Endothelial cell of umbilical vein (primary cell): ENCODE measurements at places on chromosomes 5 and 9.

GRCh38 chr9:114685951-114686350 is 4.0 kb upstream of the TEX48 start:
- H3K27me3 ChIP-seq, result no peaks in the 10 kb centered on the region
- peaks cover 6% of the 10 kb centered on the region for H3K4me1 ChIP-seq
- H3K36me3 ChIP-seq, result no peaks in the 10 kb centered on the region
- no peak for DNase-seq
- no peak overlapping the region for H3K4me3 ChIP-seq
- H3K27ac ChIP-seq, result no peak overlapping the region

- peaks cover 12% of the 10 kb centered on the region for H3K4me1 ChIP-seq
- DNase-seq, result no peak
- no peak overlapping the region for H3K4me3 ChIP-seq
- H3K36me3 ChIP-seq, result no peaks in the 10 kb centered on the region
- H3K27ac ChIP-seq, result no peak overlapping the region
These were observed 446.6 kb downstream of the ARHGEF28 start for GRCh38 chr5:74072646-74073045.

GRCh38 chr5:63055421-63055820 is 476.8 kb downstream of the LRRC70 start:
- H3K27ac ChIP-seq, result no peak overlapping the region
- no peaks in the 10 kb centered on the region for H3K36me3 ChIP-seq
- H3K27me3 ChIP-seq, result no peaks in the 10 kb centered on the region
- H3K4me1 ChIP-seq, result no peaks in the 10 kb centered on the region
- no peak for DNase-seq
- H3K4me3 ChIP-seq, result no peak overlapping the region

GRCh38 chr5:97098922-97099321 is 43.5 kb downstream of the LIX1 start:
- H3K4me1 ChIP-seq, result no peaks in the 10 kb centered on the region
- peaks cover 7% of the 10 kb centered on the region for H3K27me3 ChIP-seq
- no peak overlapping the region for H3K27ac ChIP-seq

DNA sequence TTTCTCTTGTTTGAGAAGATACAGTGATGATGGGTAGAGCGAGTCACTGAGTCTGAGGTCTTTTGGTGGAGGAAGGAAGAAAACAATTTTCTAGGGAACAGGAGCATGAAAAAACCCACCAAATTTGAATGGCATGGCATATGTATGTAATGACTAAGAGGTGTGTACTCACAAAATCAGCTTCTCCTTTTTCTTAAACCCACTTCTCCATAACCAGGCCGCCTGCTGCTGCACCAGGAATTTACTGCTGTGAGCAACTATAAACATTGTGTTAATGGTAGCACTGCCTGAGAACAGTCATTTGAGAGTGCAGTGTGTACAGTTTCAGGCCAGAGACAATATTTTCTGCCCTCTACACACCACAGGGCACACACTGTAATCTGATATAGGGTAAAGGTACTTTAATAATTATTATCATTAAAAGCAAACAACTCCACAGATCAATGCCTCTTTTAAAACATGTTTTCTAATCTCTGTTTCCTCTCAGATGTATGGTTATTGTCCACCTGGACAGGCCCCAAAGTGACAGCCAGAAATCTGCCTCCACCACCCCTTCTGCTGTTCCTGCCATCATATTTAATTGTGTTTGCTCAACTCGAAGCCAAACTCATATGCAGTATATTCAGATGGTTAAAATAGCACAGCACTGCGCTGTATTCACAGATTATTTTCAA is 241.6 kb downstream of the KIAA0825 start:
- H3K4me1 ChIP-seq, result no peaks in the 10 kb centered on the region
- H3K27ac ChIP-seq, result no peak overlapping the region
- DNase-seq, result no peak
- no peaks in the 10 kb centered on the region for H3K36me3 ChIP-seq

- no peaks in the 10 kb centered on the region for H3K36me3 ChIP-seq
- peak overlapping the region; percentile 33 for H3K4me3 ChIP-seq
- H3K4me1 ChIP-seq, result peaks cover 8% of the 10 kb centered on the region
- H3K27ac ChIP-seq, result peak overlapping the region; percentile 44
These were observed 40.9 kb upstream of the FABP6 start for GRCh38 chr5:160188141-160189015.

DNA sequence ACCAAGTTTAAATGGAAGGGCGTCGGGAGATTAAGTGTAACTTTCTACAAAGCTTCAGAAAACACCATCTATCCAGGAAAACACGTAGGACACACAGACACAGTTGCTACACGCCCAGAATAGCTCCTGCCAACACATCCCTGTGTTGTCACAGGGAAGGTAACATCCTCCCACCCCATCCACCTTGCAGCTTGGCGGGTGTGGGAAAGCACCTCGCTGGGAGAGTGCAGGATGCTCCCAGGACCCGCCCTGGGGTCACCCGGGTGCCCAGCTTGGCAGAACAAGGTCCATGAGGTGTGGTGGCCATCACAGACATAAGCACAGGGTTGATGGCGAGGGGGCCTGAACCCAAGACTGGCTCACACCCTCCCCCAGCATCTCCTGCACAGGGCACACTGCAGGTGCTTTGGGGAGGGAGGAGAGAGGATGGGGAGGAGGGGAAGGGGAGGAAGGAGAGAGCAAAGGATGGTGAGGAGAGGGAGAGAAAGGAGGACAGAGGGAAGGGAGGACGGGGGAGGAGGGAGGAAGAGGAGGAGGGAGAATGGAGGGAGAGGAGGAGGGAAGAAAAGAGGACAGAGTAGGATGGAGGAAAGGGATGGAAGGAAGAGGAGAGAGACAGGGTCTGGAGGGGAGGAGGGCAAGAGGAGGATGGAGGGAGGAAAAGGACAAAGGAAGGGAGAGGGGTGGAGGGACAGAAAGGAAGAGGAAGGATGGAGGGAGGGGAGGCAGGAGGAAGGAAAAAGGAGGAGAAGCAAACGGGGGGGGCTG is 37.2 kb downstream of the GOLM1 start:
- DNase-seq, result no peak
- no peak overlapping the region for H3K4me3 ChIP-seq
- no peaks in the 10 kb centered on the region for H3K4me1 ChIP-seq
- no peaks in the 10 kb centered on the region for H3K27me3 ChIP-seq

DNA sequence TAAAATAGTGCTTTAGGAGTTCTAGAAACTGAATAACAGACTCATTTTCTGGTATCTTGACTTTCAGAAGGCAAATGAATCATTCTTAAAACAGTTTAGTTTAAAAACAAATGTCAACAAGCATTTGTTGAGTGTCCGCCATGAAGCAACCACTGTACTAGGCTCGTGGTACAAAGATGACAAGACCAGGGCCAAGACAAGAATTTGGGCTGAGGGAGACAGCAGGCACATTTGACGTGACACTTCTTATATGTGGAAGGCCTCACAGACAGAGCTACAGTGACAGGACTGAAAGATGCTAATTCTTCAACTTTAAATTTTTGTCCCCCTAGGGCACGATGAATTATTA is 14.4 kb upstream of the ZNF131 start:
- no peaks in the 10 kb centered on the region for H3K36me3 ChIP-seq
- H3K27ac ChIP-seq, result no peak overlapping the region
- DNase-seq, result no peak
- no peak overlapping the region for H3K4me3 ChIP-seq

- no peak for DNase-seq
- H3K27ac ChIP-seq, result no peak overlapping the region
- no peaks in the 10 kb centered on the region for H3K36me3 ChIP-seq
- H3K4me3 ChIP-seq, result no peak overlapping the region
- no peaks in the 10 kb centered on the region for H3K27me3 ChIP-seq
These were observed 19.1 kb upstream of the ZFAND5 start for GRCh38 chr9:72383978-72384709.

- no peaks in the 10 kb centered on the region for H3K36me3 ChIP-seq
- no peak overlapping the region for H3K27ac ChIP-seq
- peaks cover 10% of the 10 kb centered on the region for H3K4me1 ChIP-seq
- no peak overlapping the region for H3K4me3 ChIP-seq
- no peaks in the 10 kb centered on the region for H3K27me3 ChIP-seq
- DNase-seq, result no peak
These were observed 12.8 kb downstream of the FAM81B start for GRCh38 chr5:95403996-95404395.

DNA sequence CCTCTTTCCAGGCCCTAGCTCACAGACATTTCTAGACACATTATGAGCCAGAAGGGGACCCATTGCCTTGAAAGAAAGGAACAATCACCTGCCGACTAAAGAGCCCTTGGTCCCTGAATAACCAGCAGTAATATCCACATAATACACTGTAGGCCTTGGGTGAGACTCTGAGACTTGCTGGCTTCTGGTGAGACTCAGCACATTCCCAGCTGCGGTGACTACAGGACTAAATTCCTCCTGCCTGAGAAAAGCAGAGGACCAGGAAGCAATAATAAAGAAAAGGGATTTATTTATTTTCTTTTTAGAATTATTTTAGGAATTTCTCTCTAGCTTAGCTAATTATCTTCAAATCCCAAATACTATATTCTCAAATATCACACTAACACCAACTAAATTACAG is 87.8 kb upstream of the RGS7BP start:
- no peak for DNase-seq
- H3K36me3 ChIP-seq, result no peaks in the 10 kb centered on the region
- no peaks in the 10 kb centered on the region for H3K4me1 ChIP-seq
- H3K27ac ChIP-seq, result no peak overlapping the region
- no peak overlapping the region for H3K4me3 ChIP-seq

DNA sequence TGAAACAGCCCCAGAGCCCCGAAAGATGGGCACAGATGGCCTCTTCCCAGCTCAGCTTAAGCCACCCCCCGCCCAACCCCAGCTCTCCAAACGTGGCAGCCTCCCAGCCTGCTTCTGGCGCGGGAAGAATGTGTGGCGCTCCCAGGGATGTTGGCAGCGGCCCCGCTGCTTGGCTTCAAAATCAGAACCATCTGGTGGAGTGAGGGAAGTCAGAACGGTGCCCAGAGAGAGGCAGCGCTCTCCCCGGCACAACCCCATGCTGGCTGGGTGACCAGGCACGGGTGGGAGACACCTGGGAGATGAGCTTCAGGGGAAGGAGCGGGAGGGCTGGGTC is 72.7 kb upstream of the ORM1 start:
- H3K27me3 ChIP-seq, result no peaks in the 10 kb centered on the region
- no peaks in the 10 kb centered on the region for H3K4me1 ChIP-seq
- no peak for DNase-seq
- no peak overlapping the region for H3K4me3 ChIP-seq

DNA sequence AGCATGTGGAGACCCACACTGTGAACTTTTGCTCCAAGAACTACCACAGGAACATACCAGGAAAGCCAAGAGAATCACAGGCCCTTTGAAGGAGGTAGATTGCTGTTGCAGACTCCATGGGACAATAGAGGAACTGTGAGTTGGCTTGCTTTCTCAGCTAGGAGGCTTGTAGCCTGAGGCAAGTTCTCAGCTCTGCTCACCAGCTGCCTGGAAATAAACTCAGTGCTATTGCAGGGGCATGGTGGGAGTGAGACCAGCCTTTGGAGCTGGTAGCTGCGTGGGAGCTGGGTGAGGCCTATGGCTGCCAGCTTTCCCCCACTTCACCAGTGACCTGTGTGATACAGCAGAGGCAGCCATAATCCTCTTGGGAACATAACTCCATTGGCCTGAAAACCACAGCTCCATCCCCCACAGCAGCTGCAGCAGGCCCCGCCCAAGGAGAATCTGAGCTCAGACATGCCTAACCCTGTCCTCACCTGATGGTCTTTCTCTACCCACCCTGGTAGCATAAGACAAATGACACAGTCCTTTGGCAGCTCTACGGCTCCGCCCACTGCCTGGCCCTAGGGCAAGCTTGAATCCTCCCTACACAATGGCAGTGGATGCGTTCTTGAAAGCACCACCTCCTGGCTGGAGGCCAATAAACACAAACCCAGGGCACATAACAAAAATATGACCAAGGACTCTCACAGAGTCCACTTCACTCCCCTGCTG is 389.5 kb downstream of the KIF4B start:
- DNase-seq, result no peak
- H3K4me1 ChIP-seq, result no peaks in the 10 kb centered on the region
- no peak overlapping the region for H3K27ac ChIP-seq
- no peaks in the 10 kb centered on the region for H3K36me3 ChIP-seq

GRCh38 chr5:125411744-125412560 is 665.5 kb upstream of the ZNF608 start:
- H3K27ac ChIP-seq, result peak overlapping the region; percentile 99
- H3K36me3 ChIP-seq, result no peaks in the 10 kb centered on the region
- peaks cover 54% of the 10 kb centered on the region for H3K4me1 ChIP-seq
- no peaks in the 10 kb centered on the region for H3K27me3 ChIP-seq
- peak; percentile 64 for DNase-seq

- no peaks in the 10 kb centered on the region for H3K27me3 ChIP-seq
- no peak overlapping the region for H3K27ac ChIP-seq
- H3K4me1 ChIP-seq, result no peaks in the 10 kb centered on the region
- H3K4me3 ChIP-seq, result no peak overlapping the region
- no peak for DNase-seq
These were observed 63.2 kb downstream of the SERINC5 start for GRCh38 chr5:80192507-80193241.

- H3K4me1 ChIP-seq, result peaks cover 24% of the 10 kb centered on the region
- H3K27me3 ChIP-seq, result no peaks in the 10 kb centered on the region
- DNase-seq, result no peak
- H3K27ac ChIP-seq, result no peak overlapping the region
- no peaks in the 10 kb centered on the region for H3K36me3 ChIP-seq
These were observed 47.1 kb downstream of the ANKH start for GRCh38 chr5:14824499-14824898.

- no peak overlapping the region for H3K4me3 ChIP-seq
- no peaks in the 10 kb centered on the region for H3K36me3 ChIP-seq
- no peaks in the 10 kb centered on the region for H3K4me1 ChIP-seq
- no peaks in the 10 kb centered on the region for H3K27me3 ChIP-seq
- DNase-seq, result no peak
These were observed 20.3 kb downstream of the NCS1 start for GRCh38 chr9:130192382-130192999.

GRCh38 chr5:160271396-160271795 is 41.0 kb downstream of the CCNJL start:
- peak; percentile 51 for DNase-seq
- no peak overlapping the region for H3K4me3 ChIP-seq
- no peaks in the 10 kb centered on the region for H3K27me3 ChIP-seq
- H3K4me1 ChIP-seq, result peaks cover 49% of the 10 kb centered on the region
- H3K27ac ChIP-seq, result peak overlapping the region; percentile 19

- H3K4me3 ChIP-seq, result no peak overlapping the region
- no peak for DNase-seq
- H3K27ac ChIP-seq, result no peak overlapping the region
- no peaks in the 10 kb centered on the region for H3K36me3 ChIP-seq
- peaks cover 3% of the 10 kb centered on the region for H3K4me1 ChIP-seq
These were observed 171.4 kb downstream of the TLE1 start for GRCh38 chr9:81517954-81518353.

- no peaks in the 10 kb centered on the region for H3K4me1 ChIP-seq
- H3K27ac ChIP-seq, result no peak overlapping the region
- H3K4me3 ChIP-seq, result no peak overlapping the region
- H3K27me3 ChIP-seq, result no peaks in the 10 kb centered on the region
- DNase-seq, result no peak
These were observed 145.9 kb downstream of the ROR2 start for GRCh38 chr9:91803970-91804752.

DNA sequence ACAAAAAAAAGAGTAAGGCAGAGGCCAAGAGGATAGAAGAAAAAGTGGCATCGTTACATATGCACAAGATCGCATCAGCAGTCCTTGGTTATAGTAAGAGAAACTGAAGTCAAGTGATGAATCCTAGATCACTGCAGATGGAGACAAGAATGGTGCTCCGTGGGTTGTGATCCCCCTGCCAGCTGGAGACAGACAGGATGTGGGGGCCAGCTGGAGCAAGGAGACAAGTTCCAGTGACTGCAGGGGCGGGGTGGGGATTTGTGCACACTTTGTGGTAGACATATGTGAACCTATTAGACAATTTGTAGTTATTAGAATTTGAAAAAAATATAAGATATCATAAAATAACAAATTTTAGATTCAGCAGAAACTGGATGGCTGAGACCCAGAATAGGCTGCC is 697.9 kb upstream of the ADAMTS16 start:
- no peak overlapping the region for H3K27ac ChIP-seq
- no peaks in the 10 kb centered on the region for H3K4me1 ChIP-seq
- no peak for DNase-seq
- no peaks in the 10 kb centered on the region for H3K27me3 ChIP-seq
- H3K4me3 ChIP-seq, result no peak overlapping the region
